CD4-positive, alpha-beta T cell treated with Interleukin-6 for 4 hours (primary cell): ENCODE measurements at places on chromosomes 1 and 21.

DNA sequence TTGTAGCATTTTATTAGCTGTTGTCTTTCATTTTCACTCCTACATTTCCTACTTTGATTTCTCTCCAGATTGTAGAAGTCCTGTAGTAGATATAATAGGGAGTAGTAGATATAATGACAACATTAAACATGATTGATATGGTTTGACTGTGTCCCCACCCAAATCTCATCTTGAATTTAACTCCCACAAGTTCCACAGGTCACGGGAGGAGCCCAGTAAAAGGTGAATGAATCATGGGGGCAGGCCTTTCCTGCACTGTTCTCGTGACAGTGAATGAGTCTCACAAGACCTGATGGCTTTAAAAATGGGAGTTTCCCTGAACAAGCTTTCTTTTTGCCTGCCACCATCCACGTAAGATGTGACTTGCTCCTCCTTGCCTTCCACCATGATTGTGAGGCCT is 7.5 kb upstream of the PRDX6 start:
- DNase-seq = no peak

GRCh38 chr1:119327094-119327449 is 41.5 kb upstream of the HAO2 start:
- peak; percentile 4 for DNase-seq

DNA sequence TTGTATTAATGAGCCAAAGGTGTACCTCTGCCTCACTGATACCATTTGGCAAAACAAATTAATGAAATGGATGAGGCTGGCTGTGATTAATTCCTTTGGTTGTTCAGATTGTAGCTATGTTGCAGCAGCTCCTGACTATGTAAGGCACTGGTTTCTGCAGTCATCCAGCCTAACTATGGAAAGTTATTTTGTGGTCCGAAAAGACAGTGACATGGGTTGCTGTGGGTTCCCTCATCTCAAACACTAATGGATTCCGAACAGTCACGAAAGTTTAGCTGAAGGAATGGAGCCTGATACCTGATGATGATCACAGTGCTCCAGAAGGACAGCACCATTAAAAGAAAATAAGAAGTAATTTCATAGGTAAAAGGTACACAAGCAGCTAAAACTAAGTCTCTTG is 42.6 kb downstream of the WASF2 start:
- no peak for DNase-seq

DNA sequence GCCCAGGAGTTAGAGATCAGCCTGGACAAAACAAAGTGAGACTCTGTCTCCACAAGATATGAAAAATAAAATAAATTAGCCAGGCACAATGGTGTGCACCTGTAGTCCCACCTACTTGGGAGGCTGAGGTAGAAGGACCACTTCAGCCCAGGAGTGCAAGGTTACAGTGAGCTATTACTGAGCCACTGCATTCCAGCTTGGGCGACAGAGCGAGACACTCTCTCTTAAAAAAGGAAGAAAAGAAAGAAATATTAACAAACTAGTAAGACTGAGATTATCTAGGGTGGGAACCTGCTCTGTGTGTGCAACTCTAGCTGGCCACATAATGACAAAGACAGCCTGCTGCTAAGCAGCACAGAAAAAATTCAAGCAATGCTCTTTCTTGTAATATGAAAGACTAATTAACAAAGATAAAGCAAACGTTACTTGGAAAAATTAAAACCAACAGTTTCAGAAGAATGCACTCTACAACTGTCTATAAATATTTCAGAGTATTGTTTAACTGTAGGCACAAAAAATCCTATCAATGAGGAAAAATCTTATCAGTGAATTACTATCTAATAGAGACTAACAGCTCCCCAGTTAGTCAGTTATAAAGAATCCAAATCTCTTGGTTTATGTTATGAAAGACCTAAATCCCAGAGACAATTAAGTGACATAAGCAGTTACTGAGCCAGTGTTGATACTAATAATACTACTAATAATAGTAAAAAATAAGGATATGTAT is 74.5 kb downstream of the ENAH start:
- DNase-seq = no peak

- peak; percentile 68 for DNase-seq
Observed at GRCh38 chr1:91555821-91556531, 55.3 kb downstream of the CDC7 start.

DNA sequence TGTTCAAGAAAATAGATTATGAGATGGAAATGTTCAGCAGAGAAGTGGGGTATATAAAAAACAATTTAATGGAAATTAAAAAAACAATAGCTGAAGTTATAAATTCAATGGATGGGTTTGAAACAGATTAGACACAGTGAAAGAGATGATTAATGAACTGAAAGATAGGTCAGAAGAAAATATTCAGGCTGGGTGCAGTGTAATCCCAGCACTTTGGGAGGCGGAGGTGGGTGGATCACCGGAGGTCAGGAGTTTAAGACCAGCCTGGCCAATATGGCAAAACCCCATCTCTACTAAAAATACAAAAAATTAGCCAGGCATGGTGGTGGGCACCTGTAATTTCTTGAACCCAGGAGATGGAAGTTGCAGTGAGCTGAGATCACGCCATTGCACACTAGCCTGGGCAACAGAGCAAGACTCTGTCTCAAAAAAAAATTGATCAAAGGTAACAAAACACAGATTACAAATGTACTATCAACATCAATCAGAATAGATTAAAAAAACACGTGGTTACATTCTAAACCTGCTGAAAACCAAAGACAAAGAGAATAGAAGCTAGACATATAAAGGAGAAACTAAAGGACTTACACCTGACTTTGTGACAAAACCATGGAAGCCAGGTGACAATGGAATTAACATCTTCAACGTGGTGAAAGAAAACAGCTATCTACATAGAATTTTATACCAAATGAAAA is 4.8 kb upstream of the SUMO3 start:
- no peak for DNase-seq

DNA sequence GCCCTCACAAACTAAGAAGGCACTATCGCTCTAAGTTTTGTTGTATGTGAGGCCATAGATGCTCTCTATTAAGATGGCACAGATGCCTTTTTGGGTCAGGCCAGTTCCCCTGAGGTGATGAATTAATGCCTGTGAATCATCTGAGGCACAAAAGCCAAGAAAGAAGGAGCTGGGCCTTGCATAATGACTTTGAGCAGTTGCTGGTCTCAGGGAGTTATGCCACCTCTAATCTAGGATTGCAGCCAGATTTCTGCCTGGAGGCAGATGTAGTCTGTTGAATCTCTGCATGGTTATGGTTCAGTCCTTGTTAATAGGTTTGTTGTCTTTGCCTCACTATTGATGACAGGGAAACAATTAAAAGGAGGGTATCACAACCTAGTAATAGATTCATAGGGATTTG is 168.1 kb upstream of the CHRM3 start:
- no peak for DNase-seq

DNA sequence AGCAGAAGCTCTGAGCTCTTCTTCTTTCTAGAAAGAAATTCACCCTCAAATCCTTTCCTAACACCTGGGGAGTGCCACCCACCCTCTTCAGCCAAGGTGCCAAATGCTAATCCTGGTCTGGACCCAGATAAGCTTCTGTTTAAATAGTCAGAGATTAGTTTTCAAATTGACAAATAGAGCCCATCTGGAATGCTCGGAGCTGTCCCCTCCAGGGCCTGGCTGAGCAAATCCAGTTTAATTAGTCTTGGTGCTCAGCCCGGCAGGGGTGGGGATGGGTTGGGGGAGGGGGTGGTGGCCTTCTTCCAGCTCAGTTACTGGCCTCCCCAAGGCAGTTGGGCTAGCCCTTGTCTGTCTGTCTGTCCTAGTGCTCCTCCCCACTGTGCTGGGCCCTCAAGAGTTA is 269.5 kb downstream of the GRIK3 start:
- DNase-seq = no peak

DNA sequence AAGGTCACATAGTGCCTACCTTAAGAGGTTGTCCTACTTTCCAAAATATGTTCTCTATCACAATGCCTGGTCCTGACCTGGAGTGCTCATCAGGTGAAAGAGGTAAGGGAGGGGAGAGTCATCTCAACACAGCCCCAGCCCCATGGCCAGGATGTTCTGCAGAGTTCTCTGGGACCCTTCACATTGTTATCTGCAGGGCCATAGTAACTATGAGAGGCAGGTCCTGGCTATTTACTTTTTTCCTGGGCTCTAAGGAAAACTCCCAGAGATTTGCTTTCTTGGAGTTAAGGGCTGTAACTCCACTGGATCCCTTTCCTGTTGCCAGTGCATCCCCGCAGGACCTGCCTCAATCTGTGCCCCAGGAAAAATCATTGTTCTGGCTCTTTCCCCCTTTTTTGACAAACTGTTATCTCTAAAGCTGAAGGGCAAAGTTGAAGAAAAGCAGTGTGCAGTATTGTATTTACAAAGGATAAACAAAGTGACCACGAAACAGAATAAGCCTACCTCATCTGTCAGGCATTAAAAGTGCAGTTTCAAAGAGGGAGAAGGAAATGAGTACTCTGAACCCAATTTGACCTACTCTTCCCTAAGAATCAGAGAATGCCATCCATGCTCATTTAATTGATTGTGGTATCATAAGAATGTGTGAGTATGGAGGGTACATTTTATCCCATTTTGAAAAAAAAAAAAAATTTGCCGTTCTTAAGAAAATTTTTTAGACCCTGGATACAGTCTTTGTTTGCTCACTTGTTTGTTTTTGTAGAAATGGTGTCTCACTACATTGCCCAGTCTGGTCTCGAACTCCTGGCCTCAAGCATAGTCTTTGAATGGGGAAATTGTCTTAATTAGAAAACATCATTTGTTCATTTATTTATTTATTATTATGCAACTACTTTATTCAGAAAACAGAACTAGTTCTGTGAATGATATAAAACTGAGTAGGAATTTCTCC is 149.6 kb downstream of the RHOU start:
- no peak for DNase-seq

DNA sequence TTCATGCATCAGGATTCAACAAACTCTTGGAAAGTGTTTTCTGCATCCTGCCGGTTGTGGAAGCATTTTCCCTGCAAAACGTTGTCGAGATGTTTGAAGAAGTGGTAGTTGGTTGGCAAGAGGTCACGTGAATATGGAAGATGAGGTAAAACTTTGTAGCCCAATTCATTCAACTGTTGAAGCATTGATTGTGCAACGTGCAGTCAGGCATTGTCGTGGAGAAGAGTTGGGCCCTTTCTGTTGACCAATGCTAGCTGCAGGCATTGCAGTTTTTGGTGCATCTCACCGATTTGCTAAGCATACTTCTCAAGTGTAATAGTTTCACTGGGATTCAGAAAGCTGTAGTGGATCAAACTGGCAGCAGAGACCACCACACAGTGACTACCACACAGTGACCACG is 57.0 kb upstream of the PRDM2 start:
- no peak for DNase-seq

- no peak for DNase-seq
Observed at GRCh38 chr1:56310945-56311344, 268.4 kb downstream of the PLPP3 start.

DNA sequence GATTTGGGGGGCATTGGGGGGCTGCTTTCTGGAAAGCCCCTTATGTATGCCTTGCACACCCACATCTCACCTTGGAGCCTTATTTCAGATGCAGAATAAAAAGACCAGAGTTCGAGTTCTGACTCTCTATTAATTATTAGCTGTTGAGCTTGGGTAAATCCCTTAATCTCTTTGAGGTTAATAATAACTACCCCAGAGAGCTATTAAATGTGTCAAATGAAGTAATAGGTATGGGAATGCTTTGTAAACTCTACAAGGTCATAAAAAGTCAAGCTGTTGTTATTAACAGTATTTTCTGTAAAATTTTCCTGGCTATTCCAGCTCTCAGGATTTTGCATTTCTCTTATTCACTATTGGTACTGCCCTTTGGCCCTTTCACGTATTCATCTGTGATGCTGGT is 122.9 kb downstream of the ROR1 start:
- DNase-seq = no peak

DNA sequence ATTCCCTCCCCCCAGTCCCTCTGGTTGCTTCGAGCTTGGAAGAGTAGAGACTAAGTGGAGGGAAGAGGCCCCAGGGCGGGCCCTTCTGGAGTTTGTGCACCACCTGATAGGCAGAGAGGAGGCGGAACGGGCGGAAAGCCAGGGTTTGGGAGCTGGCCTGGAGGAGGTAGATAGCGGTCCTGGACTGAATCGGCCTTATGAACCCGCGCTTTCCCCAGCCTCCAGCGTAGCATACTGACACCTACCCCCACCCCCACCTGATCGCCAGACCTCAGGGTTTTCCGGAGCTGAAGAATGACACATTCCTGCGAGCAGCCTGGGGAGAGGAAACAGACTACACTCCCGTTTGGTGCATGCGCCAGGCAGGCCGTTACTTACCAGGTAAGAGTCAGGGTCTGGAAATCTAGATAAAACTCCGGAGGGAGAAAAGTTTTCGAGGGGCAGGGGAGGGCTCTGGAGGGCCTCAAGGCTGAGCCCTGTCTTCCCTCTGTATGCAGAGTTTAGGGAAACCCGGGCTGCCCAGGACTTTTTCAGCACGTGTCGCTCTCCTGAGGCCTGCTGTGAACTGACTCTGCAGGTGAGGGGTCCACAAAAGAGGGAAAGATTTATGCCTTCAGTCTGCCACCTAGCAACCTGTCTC is 705 bp downstream of the UROD start:
- DNase-seq = peak; percentile 61

DNA sequence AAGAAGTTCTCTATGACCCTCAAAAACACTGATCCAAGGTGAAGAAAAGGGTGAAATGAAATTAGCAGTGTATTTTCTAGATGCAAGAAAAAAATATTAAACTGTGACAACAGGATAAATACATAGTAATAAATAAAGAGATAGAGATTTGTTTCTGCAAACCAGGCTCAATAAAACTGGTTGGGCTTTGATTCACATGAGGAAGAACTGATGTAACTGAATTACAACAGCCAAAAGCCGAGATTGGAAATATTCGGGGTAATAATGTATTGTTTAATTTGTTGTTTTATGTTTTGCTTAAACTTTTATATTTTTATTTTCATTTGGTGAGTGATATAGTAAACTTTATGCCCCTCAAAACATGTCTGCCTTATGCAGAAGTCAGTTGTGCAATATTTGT is 285.0 kb downstream of the BRINP3 start:
- DNase-seq = no peak

- no peak for DNase-seq
Observed at GRCh38 chr1:45612941-45613579, 10.8 kb downstream of the CCDC17 start.

DNA sequence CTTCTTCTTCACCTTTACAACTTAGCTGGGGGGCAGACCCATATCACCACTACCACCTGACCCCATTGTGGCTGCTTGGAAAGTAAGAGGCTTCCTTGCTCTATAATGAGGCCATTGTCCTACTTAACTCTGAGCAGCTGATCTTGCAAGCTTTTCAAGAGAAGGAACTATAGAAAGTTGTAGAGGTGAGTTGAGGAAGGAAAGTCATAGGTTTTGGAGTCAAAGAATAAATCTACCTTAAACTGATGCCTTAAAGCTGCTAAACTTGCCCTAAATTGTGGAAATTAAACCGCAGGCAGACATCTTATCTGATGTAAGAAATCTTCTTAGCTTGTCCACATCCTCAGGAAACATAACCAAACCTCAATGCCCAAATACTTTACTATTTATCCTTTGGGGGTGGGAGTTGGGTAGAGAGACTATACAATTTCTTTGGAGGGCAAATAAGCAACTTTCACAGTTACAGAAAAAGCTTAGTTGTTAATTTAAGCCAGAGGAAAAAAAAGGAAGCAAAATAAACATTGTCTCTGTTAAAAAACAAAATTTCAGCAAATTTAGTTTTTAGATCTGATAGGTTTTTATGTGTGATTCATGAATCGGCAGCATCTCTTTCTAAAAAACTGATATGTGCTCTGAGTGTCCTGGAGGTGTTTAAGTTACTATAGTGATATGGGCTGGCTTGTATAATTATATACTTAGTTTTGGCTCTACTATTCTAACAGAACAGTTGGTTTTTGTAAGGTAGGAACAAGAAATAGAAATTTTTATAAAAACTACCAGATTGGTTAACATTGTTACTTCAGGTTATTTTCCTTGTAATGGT is 4.7 kb downstream of the IL23R start:
- no peak for DNase-seq
